ENCODE measurements at places on chromosomes 5 and 9.
A peak's percentile ranks its signal among the peaks of the same experiment; 100 is the strongest.

- peak; percentile 71 for DNase-seq
Measured at GRCh38 chr5:159097784-159098602, 1.7 kb downstream of the EBF1 start.

GRCh38 chr5:50606179-50606578, 60.3 kb upstream of the PARP8 start:
- no peak for DNase-seq

DNA sequence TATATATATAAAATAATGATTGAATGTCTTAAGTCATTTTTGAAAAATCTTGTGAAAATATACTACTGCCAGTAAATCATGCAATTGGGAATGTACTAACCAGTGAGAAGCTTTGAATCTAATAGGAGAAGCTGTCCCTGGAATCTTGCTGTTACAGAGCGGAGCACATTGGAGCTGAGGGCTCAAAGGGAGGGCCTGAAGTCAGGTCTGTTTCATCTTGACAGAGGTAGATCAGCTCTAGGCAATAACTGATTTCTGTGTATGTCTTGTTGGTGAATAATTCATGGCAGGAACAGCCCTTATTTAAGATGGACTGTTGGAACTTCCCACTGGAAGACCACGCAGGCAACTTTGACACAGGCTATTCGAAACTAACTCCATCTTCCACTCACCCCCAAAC, 17.5 kb downstream of the CAMK4 start:
- DNase-seq, result no peak

- no peak for DNase-seq
Measured at GRCh38 chr9:108257382-108257781, 598.4 kb downstream of the ACTL7B start.

DNA sequence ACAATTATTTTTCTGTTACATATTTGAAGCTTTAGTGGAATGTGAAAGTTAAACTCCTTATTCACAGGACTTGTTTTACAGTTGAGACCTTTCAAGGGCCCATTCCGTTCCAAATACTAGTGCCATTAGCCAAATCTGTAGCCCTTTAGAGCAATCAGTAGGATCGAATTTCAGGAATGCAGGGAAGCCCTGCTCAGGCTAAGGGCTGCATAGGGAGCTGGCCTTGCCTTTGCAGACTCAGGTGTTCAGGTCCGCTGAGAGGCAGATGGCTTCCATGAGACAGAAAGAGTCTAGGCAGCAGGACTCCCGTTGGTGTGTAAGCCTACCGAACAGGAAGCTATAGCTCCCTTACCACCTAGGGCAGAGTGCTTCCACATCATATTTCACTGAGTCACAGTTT, 150.1 kb upstream of the SLC27A6 start:
- DNase-seq, result no peak

DNA sequence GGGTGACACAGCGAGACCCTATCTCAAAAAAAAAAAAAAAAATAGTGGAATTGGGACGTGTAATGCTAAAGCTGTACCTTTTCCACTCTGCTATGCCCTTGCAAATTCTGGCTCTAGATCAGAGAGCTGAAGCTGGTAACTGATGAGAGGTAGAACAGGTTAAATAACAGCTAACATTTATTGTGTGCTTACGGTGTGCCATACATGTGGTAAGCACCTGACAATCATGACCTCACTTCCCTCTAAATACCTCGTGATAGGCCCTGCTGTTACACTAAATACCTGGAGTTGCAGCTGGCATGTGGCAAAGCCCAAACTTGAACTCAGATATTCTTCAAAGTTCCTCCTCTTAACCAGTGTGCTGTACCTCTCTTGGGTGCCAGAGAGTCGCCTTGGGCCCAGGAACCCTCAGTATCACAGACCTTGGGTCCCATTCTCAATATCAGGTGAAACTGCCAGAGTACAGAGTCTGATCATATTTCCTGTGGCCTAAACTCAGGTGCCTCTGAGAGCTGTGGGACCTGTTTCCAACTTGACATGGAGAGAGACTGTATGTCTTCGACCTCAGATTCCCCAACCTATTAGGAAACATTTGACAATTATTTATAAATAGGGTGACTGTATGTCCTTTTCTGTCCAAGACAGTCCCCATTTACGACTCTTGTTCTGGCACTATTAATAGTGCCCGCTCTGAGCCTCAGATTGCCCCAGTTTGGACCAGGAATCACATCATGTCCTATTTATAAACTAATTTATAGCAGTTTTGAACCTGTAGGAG, 4.8 kb downstream of the ARL10 start:
- no peak for DNase-seq

- DNase-seq, result peak; percentile 97
Measured at GRCh38 chr9:121286973-121287741, 19.2 kb downstream of the GSN start.

DNA sequence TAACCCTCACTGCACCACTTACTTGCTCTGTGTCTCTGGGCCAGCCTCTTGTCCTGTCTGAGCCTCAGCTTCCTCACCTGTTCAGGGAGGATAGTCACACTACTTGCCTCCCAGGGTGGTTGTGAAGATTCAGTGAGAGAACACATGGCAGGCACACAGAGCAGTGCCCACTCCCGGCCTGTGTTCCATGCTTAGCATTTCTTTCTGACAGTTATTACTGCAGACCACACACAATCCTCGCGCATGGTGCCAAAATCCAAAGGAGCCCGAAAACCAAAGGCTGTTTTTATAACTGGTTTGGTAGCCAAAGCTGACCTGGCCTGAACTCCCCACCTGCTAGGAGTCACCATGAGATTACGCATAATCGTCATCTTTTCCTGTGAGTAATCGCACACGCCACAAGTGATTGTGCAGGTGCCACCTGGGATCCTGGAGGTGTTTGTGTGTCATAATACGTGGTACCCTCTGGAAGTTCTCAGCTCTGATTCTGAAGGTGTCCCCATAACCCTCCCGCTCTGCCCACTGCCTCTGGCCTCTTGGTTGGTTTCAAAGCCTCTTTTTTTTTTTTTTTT, 84.6 kb upstream of the FBXW11 start:
- no peak for DNase-seq

- no peak for DNase-seq
Measured at GRCh38 chr5:13859270-13860065, 85.0 kb downstream of the DNAH5 start.
